ENCODE measurements at places on chromosomes 12 and 14.

DNA sequence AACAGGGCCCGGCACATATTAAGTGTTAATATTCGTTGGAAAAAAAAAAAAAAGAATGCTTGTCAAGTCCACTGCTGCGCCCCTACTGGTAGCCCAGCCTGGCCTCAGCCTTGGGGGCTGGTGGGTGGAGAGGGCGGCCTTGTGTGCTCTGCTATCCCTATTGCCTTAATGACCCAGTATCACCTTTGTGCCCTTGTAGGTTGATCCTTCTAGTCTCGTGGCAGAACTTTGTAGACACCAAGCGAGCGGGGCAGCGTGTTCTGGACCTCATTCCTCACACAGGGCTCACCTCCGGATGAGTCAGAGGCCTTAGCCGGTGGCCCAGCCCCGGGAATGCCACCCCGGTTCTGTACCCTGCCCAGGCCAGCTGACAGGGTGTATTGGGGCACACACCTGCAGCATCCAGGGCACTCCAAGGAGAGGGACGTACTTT, 1.8 kb upstream of the RCOR1 start:
- DNase-seq, result no peak
- H3K4me3 ChIP-seq, result no peak overlapping the region
- H3K36me3 ChIP-seq, result no peaks in the 10 kb centered on the region

GRCh38 chr12:28172434-28173030, 17.7 kb upstream of the CCDC91 start:
- no peak overlapping the region for H3K4me3 ChIP-seq
- no peaks in the 10 kb centered on the region for H3K36me3 ChIP-seq

GRCh38 chr14:61610900-61611299, 84.4 kb upstream of the HIF1A start:
- H3K4me1 ChIP-seq, result peaks cover 9% of the 10 kb centered on the region
- DNase-seq, result no peak
- no peak overlapping the region for H3K27ac ChIP-seq
- no peaks in the 10 kb centered on the region for H3K27me3 ChIP-seq
- H3K4me3 ChIP-seq, result no peak overlapping the region

DNA sequence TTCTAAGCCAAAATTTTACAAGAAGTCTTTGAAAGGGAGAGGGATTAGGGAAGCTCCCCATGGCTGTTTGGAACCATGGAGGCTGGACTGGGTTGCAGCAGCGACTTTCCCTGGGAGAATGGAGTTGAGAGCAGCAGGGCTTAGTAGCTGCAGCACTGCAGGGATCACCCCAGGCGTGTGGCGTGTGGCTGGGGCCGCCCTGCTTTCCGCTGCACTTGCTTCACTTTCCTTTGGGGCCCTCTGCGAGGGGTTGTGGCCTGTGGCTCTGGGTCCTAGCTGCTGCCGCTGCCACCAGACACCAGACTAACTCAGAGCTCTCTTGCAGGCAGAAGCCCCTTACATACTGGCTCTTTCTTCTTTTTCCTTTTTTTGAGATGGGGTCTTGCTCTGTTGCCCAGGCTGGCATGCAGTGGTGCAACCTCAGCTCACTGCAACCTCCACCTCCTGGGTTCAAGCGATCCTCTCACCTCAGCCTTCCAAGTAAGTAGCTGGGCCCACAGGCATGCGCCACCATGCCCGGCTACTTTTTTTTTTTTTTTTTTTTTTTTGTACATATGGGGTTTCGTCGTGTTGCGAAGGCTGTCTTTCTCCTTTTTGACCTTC, 25.4 kb downstream of the CCDC62 start:
- H3K36me3 ChIP-seq, result no peaks in the 10 kb centered on the region
- no peak for DNase-seq
- no peak overlapping the region for H3K4me3 ChIP-seq
- H3K4me1 ChIP-seq, result no peaks in the 10 kb centered on the region
- H3K27me3 ChIP-seq, result no peaks in the 10 kb centered on the region

GRCh38 chr14:37116933-37117849, 55.2 kb downstream of the SLC25A21 start:
- no peaks in the 10 kb centered on the region for H3K27me3 ChIP-seq
- H3K36me3 ChIP-seq, result no peaks in the 10 kb centered on the region
- no peaks in the 10 kb centered on the region for H3K4me1 ChIP-seq
- no peak for DNase-seq

- no peak overlapping the region for H3K27ac ChIP-seq
- no peaks in the 10 kb centered on the region for H3K27me3 ChIP-seq
- no peak for DNase-seq
- H3K36me3 ChIP-seq, result no peaks in the 10 kb centered on the region
- no peak overlapping the region for H3K4me3 ChIP-seq
Observed at GRCh38 chr12:88255224-88255623, 113.1 kb downstream of the TMTC3 start.

Measured in iPS DF 6.9 (cell line).